ENCODE measurements at places on chromosomes 5 and 9.

DNA sequence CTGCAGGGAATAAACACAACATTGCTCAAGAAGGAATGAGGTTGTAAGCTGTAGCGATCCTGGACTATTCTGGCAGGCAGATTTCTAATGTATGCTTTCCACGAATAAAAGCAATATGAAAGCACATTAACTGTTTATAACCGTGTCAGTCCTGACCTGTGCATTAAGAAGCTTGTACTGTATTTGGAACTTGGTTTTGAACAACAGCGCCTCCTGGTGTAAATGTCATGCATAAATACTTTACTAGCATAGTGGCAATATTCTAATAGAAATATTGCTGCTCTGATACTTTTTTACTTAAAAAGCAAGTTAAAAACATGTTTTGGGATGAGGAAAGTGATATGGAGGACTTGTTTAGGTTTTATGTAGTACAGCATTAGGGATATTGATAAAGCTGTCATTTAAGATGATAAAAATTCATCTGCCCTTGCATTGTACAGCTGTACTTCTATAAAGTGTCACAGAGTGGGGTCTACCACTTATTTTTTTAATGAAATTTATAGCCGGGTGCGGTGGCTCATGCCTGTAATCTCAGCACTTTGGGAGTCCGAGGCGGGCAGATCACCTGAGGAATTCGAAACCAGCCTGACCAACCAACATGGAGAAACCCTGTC lies 70.7 kb upstream of the GNE start:
- DNase-seq = peak; percentile 84

- DNase-seq = no peak
These were observed 104.0 kb upstream of the DMRTA1 start for GRCh38 chr9:22342491-22343217.

GRCh38 chr5:170143710-170144109 lies 38.0 kb downstream of the FOXI1 start:
- no peak for DNase-seq

DNA sequence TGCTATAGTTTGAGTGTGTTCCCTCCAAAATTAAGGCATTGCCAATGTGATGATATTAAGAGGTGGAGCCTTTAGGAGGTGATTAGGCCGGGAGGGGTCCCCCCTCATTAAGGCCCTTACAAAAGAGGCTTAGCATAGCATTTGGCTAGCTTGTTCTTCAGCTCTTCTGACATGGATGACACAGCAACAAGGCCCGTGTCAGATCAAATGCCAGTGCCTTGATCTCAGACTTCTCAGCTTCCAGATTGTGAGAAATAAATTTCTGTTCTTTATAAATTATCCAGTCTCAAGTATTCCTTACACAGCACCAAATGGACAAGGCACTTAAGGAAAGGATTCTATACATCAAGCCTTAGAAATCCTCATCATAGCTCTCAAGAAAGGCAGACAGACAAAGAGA lies 31.8 kb downstream of the SLC38A9 start:
- no peak for DNase-seq

GRCh38 chr5:167307042-167307441 lies 984.4 kb upstream of the WWC1 start:
- no peak for DNase-seq

DNA sequence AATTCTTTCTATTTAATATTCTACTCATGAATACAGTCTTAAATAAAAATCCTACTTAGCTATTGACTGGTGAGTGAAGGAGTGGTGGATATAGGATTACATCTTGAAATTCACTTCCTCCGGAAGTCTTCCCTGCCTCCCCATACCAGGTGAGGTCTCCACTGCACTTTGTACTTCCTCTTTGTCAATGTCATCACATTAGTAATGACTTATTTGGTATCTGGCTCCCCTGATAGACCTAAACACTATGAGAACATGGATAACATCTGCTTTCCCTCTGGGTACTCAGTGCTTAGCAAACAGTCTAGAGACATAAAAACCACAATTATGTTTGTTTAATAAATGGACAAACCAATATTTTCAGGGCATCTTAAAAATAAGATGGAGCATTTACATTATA lies 532.1 kb downstream of the PDE4D start:
- DNase-seq = no peak

- DNase-seq = no peak
These were observed 6.0 kb downstream of the LARP1 start for GRCh38 chr5:154761046-154761736.

GRCh38 chr5:63697811-63698210 lies 264.4 kb downstream of the HTR1A start:
- no peak for DNase-seq
